ENCODE measurements at places on chromosomes 13 and 19.

DNA sequence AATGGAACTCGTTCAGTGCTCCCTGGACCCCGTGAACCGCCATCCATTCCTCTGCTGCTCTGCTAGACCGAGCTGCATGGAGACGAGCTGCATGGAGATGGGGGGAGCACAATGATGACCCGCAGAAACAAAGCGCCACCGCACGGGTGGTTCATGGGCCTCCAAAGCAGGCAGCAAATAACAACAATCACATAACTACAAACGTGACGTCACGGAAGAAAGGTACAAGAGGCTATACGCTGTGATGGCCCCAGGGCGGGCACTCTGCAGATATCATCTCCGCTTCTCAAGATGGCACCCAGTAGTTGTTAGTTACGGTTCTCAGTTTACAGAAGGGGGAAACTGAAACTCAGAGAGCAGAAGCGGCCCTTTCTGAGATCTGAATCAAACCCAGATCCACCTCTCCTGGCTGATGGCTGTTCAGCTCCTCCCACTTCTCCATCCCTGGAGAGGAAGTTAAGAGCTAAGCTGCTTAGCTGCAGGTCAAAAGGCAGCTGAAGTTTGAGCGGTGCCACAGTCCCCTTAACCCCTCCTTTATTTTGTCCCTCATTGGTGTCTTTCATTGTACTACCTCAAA, 1.7 kb downstream of the ATP13A1 start:
- DNase-seq, result peak; percentile 65

DNA sequence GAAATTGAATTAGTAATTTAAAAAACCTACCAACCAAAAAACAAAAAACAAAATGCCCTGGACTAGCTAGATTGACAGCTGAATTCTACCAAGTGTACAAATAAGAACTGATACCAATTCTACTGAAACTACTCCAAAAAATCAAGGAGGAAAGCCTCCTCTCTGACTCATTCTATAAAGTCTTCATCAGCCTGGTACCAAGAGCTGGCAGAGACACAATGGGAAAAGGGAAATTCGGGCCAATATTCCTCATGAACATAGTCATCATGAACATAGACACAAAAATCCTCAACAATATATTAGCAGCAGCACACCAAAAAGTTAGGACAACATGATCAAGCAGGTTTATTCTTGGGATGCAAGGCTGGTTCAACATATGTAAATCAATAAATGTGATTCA, 2667.7 kb upstream of the PCDH20 start:
- no peak for DNase-seq

DNA sequence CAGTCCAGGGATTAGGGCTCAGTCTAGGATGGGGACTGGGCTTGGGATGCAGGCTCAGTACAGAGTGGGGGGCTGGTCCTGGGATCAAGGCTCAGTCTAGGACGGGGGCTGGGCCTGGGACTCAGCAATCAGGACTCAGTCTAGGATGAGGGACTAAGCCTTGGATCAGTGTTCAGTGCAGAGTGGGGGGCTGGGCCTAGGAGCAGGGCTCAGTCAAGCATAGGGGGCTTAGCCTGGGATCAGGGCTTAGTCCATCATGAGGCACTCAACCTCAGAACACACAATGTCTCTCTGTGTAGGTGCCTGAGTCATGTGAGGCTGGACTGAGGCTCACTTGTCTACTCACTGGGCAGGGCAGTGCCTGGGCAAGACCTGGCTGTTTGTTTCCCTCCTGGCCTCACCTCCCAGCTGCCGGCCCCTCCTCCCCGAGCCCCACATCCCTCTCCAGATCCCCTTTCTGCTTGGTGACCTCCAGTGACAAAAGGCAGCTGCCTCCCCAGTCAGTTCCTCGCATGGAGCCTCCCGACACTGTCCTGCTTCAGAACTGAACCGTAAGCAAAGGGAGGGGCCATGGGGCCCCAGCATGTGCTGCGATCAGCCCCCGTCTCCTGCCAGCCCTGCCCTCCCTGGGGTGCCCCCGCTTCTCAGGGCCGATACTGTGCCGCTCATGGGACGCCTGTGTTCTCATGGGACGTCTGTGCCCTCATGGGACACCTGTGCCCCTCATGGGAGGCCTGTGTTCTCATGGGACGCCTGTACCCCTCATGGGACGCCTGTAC, 6.5 kb upstream of the S1PR4 start:
- no peak for DNase-seq

- DNase-seq, result no peak
Measured at GRCh38 chr13:80118506-80118905, 222.4 kb downstream of the SPRY2 start.

- DNase-seq, result no peak
Measured at GRCh38 chr13:23456437-23457210, 23.1 kb upstream of the SACS start.

- no peak for DNase-seq
Measured at GRCh38 chr19:50230379-50231351, 27.2 kb downstream of the MYH14 start.

DNA sequence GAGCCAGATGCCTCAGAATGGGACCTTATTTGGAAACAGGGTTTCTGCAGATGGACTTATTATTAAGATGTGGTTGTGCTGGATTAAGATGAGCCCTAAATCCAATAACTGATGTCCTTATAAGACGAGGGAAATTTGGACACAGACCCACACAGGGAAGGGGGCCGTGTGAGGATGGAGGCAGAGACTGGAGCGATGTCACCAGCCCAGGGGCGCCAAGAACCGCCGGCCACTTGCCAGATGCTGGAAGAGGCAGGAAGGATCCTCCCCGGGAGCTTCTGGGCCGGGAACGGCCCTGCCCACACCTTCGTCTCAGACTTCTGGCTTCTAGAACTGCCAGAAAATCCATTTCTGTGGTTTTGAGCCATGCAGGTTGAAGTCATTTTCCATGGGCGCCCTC, 26.6 kb downstream of the GNG7 start:
- DNase-seq, result no peak

DNA sequence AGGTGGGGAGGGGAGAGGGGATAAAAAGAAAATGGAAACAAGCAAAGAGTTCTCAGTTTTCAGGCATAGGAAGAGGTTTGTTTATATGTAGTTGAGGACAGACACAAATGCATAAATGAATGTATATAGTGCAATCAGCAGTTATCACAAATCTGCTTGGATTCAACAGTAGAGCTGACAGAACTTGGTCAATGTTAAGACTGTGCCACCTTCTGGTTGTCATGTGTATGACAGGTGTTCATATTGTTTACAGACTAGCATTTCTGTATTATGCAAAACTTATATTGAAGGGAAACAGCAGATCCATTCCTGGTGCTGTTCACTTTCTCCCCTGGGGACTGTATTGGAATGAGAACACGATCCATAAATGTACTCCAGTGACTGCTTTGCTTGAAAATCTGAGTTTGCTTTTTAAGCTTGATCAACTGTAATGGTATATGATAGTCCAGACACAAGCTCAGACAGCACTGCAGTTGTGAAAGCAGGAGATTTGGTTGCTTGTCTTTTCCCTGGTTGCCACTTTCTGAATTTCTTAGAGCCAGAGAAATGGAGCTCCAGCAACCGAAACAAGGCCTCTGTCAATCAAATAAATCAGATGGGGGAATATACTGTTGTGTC, 319.5 kb upstream of the OBI1 start:
- no peak for DNase-seq

DNA sequence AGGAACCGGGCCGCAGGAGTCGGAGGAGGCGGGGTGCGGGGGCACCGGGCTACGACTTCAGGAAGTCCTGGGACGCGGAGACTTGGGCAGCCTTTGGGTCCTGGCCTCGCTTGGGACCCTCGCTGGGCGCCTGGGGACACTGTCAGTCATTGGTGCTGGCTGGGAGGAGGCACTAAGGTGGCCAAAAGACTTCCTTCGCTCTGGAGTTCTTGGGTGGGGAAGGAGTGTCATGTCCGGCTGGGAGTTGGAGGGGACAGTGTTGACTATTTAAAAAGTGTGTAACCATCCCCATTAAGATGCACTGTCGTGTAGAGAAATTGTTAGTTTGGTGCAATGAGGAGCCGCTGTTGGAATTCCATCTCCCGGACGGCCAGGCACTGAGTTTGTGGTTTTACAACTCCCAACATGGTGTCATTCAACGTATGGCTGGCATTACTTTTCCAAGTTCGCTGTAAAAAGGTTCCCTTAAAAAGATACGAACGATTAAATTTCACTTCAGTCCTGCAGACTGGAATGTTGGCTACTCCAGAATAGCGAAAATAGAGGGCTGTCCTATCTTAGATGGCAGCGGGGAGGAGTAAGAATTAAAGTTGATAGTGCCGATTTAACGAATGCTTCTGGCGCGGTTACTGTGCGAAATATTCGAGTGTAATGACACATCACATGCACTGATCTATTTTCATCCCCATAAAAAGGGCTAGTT, 776 bp downstream of the DNAJC3 start:
- DNase-seq, result no peak

- no peak for DNase-seq
Measured at GRCh38 chr19:15897026-15897737, 692 bp downstream of the CYP4F2 start.

DNA sequence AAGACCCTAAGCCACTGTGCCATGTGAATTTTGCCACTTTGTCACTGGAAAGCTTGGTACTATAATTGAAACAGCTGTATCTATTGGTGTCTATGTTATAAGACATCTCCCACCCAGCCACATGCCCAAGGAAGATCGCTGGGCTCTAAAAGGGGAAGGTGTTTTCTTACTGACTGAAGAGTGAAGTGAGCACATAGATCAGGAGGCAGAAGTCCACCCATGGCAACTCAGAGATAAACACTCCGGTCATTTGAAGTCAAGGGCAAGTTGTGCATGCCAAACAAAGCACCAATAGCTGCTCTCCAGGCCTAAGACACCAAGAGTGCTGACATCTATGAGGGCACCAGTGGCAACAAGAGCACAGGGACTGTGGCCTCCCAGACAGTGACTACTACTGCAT, 153.8 kb downstream of the KCTD12 start:
- DNase-seq, result no peak

- DNase-seq, result peak; percentile 9
Measured at GRCh38 chr19:37855098-37855497, 51.3 kb downstream of the WDR87 start.

- DNase-seq, result no peak
Measured at GRCh38 chr13:36839981-36840380, 21.0 kb downstream of the RFXAP start.

DNA sequence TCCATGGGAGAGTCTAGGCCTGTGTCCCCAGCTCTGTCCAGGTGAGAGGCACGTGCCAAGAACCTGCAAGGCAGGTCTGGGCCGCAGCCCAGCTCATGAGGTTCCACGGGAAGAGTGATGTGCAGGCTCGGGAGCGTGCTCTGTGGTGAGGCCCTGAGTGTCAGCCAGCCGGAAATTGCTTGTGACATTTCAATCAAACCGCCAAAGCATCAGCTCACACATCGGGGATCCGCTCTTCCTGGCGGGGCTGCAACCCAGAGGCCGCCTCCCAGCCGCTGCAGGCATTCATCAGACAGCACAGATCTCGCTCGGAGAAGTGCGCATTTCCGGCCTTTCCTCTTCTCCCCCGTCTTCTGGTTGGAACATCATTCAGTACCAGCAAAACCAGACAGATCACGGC, 109.3 kb downstream of the KDM4B start:
- DNase-seq, result no peak

DNA sequence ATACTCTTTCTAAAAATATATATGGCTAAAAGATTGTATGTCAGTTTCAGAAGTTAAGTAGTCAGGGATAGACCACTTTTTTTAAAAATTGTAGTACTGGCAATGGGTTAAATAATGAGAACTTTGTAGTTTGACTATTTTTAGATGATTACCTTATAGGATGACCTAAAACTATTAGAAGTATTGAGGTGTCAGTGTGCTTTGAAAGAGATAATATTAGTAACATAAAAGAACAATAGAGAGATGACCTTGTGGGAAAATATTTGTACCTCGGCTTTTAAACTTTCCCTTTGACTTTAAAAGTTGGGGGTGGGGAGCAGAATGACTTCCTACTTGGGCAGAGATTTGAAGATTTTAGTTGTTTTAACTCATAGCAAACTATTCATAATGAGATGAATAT, 48.3 kb downstream of the SLAIN1 start:
- no peak for DNase-seq

DNA sequence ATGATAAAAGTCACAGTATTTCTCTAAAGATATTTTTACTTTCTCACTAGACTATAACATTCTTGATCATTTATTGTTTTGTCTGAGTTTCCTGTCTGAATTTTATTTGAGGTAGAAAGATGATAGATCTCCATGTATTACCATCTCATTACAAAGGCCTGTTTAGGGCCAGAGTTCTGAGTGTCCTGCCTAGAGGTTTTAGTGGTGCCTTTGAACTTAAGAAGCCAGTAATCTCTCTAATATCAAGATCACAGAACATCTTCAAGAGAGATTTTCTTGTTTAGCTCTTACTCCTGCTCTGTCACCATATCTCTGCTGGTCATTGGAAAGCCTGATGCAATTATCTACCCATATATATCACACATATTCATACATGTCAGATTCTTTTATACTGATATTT, 101.5 kb downstream of the ZAR1L start:
- no peak for DNase-seq

GRCh38 chr19:15265850-15266248, 33.6 kb upstream of the EPHX3 start:
- no peak for DNase-seq

DNA sequence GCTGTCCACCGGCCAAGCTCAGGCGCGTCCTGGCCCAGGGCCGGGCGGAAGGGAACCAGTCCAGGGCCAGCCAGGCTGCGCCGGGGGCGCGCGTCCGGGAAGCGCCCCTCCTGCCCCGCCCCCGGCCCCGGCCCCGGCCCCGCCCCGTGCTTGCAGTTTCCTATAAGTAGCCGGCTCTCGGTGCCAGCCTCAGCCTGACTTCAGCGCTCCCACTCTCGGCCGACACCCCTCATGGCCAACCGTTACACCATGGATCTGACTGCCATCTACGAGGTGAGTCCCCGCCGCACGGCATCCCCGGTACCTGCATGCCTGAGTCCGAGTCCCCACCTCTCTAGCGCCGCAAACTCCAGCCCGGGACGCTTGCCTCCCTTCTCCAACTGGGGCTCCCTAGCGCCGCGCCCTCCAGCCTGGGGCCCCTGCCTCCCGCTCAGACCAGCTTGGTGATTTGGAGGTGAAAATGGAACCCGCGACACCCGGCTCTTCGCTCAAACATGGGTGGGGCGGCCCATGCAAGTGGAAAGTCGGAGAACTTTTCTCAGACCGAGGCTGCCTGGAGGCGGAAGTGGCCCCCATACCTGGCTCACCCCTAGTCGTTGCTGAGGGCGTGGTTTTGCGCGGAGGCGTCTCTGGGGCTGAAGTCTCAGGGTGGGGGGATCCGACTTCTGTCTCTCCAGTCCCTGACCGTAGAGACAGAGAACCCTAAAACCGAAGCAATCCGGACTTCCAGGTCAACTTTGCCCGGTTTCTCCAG, at the start of gene ZFP36:
Gene ZFP36 (plus strand): TSS at position 192 of the 754 bp plus-strand sequence. CDS start 58 bp downstream, at position 250.
- peak; percentile 75 for DNase-seq

GRCh38 chr13:104181526-104182231, 1115.5 kb upstream of the SLC10A2 start:
- DNase-seq, result no peak

- DNase-seq, result no peak
Measured at GRCh38 chr19:42130254-42130573, 2.0 kb downstream of the POU2F2 start.

Measured in GM12892 (cell line).